ENCODE measurements at places on chromosomes 5 and 9. TPM values are rescaled to one million over a fixed set of nuclear protein-coding genes. Genes with fewer than 3 reads are reported as not detected.

TEK gene
- total RNA-seq, result 21.1 TPM

KCNIP1 gene
- not detected for total RNA-seq

MAMDC2 gene
- total RNA-seq, result 10.8 TPM

TUBB4B gene
- 620 TPM for total RNA-seq

TEX10 gene
- total RNA-seq, result 7.5 TPM

DBH gene
- not detected for total RNA-seq

COL15A1 gene
- 58.3 TPM for total RNA-seq

SAP30L gene
- total RNA-seq, result 39.2 TPM

SPATA31A3 gene
- total RNA-seq, result not detected

NOXA1 gene
- 2.2 TPM for total RNA-seq

DNA sequence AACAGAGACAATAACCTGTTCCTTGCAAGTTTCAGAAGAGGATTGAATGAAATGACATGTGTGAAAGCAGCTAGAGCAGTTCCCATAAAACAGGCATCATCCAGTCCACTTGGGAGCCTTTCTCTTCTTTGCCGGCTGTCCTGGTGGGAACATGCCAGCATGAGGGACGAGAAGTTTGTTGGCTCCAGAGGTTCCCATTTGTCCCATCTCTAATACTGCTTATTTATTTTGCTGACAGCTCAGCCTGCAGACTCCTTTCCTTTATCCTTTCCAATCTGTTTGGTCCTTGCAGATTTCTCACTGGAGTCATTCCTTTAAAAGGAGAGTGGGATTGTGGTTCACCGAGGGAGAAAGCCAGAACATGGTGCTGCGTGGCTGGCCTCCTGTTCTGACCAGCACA lies 321.5 kb upstream of the CLINT1 start:
- no peak for DNase-seq

DNA sequence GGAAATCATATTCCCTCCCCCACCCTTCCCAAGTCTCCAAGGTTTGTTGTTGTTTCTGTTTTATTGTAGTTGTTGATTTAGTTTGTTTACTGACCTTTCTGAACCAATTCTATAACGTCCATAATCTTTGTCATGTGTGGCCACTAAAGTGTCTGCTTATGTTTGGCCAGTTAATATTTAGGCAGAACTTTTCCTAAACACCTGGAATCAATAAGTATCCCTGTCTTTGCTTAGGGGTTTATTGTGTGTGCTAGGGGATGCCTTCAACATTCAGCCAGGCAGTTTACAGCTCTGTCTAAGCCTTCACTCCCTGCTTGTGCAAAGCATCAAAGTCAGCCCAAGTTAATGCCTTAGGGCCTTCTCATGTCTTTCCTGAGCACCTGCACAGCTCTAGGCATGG lies 16.9 kb upstream of the LECT2 start:
- no peak for DNase-seq

- DNase-seq, result no peak
Measured at GRCh38 chr5:171569065-171569712, 149.7 kb downstream of the FGF18 start.

DNA sequence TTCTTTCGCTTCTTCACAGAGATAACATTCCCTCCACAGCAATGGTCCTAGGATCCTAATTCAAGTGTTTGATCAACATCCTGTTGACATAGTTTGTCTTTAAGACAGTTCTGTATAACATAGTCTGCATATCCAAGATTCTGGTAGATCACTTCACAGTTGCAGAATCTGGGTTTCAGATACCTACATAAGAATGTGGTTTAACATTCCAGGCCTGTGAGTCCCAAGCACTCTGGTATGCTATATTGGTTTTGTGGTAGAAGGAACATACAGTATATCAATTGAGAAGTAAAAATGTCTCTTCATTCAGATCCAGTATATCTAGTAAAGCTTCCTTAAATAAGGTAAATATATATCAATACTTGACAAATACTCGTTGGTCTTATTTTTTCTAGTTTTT lies 914.2 kb upstream of the CDH6 start:
- DNase-seq, result no peak

GRCh38 chr9:96071076-96071814 lies 195.8 kb downstream of the ERCC6L2 start:
- no peak for DNase-seq

GRCh38 chr9:77417566-77417965 lies 230.6 kb downstream of the GNA14 start:
- DNase-seq, result no peak

DNA sequence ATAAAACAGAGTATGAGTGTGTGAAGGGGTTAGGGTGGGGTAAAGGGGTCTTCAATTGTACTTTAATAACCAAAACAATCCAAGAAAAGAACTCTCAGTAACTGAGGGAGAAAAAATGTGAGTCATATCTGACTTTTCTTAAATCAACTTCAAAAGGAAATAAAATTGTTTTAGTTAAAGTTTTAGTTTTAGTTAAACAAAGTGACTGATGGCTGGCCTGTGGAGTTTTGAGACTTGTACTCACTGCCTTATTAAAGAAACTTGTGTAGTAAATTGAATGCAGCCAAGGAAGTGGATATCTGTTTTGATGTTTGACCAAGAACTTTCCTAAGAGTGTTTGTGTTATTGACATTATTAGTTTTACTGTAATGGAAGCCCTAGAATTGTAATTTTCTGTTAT lies 2032.6 kb downstream of the MAT2B start:
- no peak for DNase-seq

- no peak for DNase-seq
Measured at GRCh38 chr5:35852084-35852734, 4.5 kb upstream of the IL7R start.

GRCh38 chr9:134291961-134292871 lies 34.0 kb upstream of the RXRA start:
- peak; percentile 67 for DNase-seq

GRCh38 chr5:148091991-148092964 lies 28.5 kb downstream of the SPINK5 start:
- DNase-seq, result no peak

DNA sequence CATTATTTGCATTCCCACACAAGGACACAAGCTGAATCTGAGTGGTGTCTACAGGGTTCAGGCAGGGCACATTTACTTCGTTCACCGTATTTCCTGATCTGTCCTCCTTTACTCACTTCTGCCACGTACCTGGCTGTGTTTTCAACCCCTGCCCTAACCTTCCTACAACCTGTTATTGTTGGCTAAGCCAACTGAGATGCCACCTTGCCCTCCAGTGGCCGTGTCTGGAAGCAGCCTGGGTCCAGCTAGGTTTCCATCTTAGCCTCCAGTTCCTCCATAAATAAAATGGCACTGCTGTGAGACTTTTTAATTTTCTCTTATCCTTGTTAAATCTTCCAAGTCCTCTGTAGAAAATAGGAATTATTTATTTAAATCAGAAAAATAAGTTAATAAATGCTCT lies 64.8 kb downstream of the ATP10B start:
- DNase-seq, result no peak

DNA sequence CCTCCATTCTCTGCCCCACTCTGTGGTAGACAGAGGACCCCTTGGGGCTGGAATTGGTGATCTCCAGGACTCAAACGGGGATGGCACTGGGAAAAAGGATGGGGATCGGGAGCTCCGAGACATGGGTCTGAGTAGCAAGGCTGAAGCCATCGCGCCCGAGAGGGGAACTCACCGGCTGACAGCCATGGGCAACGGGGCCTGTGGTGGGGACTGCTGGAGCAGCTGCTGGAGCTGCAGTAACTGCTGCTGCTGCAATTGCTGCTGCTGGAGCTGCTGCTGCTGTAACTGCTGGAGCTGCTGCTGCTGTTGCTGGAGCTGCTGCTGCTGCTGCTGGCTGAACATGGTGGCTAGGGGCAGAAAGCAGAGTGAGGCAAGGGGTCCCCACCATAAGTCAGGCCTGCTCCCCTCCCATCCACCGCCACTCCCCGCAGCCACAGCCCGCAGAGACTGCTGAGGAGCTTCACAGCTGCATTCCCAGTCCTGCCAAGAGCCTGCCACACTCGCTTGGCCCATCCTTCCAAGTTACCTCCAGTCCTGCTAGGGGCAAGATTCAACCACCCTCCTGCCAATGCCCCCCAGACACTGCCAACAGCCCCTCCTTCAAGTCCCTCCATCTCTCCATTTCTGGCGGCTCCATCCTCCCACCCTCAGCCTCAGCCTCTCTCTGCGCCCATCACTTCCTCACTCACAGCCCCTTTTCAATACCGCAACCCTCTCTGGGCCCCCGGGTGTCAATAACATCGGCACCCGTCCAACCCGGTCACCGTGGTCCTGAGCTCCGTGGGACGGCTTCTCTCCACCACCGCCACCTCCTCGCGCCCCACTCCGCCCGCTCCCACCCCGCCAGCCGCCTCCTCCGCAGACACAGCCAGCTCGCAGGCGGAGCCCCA lies 611 bp downstream of the CIZ1 start:
- peak; percentile 60 for DNase-seq

- no peak for DNase-seq
Measured at GRCh38 chr5:61667525-61668218, 335.6 kb downstream of the ZSWIM6 start.

DNA sequence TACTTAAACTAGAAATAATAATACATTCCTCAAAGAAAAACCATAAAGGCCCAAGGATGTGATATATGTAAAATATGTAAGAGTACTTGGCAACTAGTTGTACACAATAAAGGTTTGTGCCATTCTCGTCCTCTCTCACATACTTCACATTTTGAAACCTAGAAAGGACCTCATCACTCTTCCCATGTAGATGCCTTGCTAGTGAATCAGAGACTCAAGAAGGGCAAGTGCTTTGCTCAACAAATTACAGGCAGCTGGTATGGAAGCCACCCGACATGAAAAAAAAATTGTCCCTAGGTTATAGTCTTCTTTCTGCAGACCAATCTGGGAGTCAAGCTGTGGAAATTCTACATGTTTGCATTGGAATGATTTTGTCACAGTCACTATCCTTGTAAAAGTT lies 31.7 kb downstream of the ADRB2 start:
- no peak for DNase-seq

GRCh38 chr5:150791536-150791935 lies 13.0 kb downstream of the SMIM3 start:
- no peak for DNase-seq

GRCh38 chr5:146860213-146860893 lies 18.2 kb downstream of the PPP2R2B start:
- DNase-seq, result no peak

DNA sequence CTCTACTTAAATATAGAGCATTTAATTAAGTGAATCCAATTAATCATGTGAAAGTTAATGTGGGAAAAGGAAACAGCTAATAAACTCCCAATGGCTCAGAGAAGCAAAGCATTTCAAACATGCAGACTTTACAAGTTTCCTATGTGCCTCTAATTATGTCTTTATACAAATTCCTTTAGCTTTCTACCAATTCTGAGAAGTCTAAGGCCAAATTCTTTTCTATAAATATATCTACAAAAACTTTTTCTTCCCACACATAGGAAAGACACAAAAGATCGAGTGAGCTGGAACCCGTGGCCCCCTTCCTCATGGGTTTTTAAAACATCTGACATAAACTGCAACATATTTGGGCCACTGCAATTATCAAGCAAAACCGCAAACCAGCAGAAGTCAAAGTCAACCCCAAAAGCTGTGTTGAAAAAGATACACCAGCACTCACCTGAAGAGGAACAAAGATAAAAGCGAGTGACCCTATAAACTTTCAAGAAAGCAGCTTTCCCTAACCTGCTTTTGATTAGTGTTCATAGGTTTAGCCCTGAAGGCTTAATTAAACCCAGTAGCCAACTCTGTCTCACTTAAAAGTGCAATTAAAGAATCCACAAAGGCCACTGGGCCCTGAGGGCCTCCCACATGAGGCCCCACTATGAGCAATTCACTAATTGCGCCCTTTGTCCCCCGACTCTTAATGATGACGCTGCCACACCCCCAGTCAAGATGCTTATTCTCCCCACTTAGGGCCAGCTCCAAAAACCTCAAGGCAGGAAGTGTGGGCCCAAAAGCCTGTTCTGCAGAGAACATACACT lies 12.1 kb downstream of the SEMA5A start:
- no peak for DNase-seq

DNA sequence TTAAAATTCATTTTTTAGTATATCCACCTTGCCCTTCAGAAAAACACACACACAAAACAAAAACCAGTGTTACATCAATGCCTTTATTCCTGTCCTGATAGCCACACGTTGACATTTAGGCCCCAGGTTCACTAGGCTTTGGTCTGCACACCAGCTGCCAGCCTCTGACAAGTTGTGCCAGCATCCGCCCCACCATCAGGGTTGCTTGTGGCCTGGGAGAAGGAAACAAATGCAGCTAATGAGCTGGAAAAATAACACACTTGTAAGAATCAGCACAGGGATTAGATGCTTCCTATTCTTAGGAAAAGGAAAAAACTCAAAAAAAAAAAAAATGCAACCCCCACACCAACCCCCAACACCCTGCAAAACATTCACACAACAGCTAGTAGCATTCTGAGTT lies 404.0 kb upstream of the GRIA1 start:
- DNase-seq, result no peak

DNA sequence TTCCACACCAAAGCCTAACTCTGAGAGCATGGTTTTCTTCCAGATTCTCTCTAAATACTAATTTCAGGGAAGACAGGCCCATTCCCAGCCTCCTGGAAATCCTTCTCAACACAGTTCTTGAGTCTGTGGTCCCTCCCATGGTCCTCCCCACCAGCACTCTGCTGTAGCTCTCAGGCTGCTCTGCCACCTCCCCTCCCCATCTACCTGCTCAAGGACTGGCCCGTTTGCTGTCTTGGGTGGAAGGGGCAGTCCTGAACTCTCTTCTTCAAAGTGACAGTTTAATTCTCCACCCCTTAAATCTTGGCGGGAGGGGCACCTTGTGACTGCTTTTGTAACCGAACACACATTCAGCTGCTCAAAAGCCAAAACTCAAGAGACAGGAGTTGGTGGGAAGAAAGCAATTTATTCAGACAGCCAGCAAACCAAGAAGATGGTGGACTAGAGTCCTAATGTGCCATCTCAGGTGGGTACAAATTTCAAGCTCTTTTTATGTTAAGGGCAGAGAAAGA lies 7.6 kb upstream of the LCN15 start:
- no peak for DNase-seq

DNA sequence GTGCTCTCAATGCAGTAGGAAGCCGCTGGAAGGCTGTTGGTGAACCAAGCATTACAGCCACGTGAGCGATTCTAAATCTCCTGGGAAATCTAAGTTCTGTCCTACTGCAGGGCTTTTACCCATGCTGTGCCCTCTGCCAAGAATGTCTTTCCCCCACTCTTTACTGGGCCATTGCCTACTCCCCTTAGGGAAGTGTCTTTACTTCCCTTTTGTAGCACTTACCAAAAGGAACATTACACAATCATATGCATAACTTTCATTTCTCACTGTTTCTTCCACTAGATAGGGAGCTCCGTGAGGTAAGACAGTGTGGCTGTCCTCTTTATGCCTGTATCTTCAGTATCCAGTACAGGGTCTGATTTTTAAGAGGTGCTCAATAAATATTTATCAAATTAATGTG lies 241.7 kb upstream of the NR4A3 start:
- no peak for DNase-seq

- no peak for DNase-seq
Measured at GRCh38 chr9:76297721-76298239, 96.4 kb downstream of the RFK start.

- DNase-seq, result no peak
Measured at GRCh38 chr5:94471521-94471920, 146.9 kb downstream of the KIAA0825 start.

DNA sequence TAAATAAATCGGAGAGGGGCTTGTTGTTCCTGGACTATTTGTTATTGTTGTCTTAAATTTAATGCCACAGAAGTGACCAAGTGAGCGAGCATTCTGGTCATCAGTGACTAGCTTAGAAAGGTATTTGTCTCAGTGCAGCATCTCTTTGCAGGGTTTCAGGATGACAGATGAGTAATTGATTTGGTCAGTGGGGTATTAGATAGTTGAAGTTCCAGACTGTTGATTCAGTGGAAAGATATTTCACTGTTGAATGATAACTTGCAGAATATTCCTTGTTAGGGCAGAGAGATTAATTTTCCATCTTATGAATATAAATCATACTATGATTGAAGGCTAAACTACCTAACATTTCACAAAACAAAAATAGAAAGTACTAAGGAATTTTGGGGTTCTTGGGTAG lies 122.4 kb downstream of the TRIO start:
- DNase-seq, result no peak

All from Right ventricle myocardium inferior (tissue), 1 donor.